ENCODE measurements at places on chromosomes 5 and 9. TPM values are rescaled to one million over a fixed set of nuclear protein-coding genes. Genes with fewer than 3 reads are reported as not detected.

The ARL14EPL gene
- not detected for polyA plus RNA-seq

The GCNT4 gene
- polyA plus RNA-seq, result 0.45 TPM

The PCDHGC5 gene
- 0.34 TPM for polyA plus RNA-seq

The SLC4A9 gene
- polyA plus RNA-seq, result 0.11 TPM

The DCTN3 gene
- polyA plus RNA-seq, result 180 TPM

The SLC46A2 gene
- not detected for polyA plus RNA-seq

The CDKN2A gene
- 28.8 TPM for polyA plus RNA-seq

The TUT7 gene
- polyA plus RNA-seq, result 8.2 TPM

The ZCCHC9 gene
- 31.7 TPM for polyA plus RNA-seq

The PCDHB12 gene
- polyA plus RNA-seq, result 2.6 TPM

The GOLGA1 gene
- polyA plus RNA-seq, result 7.8 TPM

The RAD1 gene
- polyA plus RNA-seq, result 25.6 TPM

The MACROH2A1 gene
- polyA plus RNA-seq, result 84.5 TPM

The PPP2R2B gene
- 115 TPM for polyA plus RNA-seq

The WNK2 gene
- 17.7 TPM for polyA plus RNA-seq

The DNAH5 gene
- 2.1 TPM for polyA plus RNA-seq

The KCNN2 gene
- 38.7 TPM for polyA plus RNA-seq

The DMGDH gene
- polyA plus RNA-seq, result 0.10 TPM
